ENCODE measurements at places on chromosomes 11 and 22.

- peak; percentile 97 for DNase-seq
Observed at GRCh38 chr11:66347425-66348276, at the start of gene B4GAT1. Gene B4GAT1, minus strand, starts transcription at chr11:66347629. Its CDS starts 84 bp downstream, at chr11:66347545.

- no peak for DNase-seq
Observed at GRCh38 chr11:120261321-120261720, 21.4 kb downstream of the POU2F3 start.

GRCh38 chr11:63870351-63871140, 31.6 kb downstream of the MARK2 start:
- no peak for DNase-seq

GRCh38 chr22:29663180-29663821, 56.5 kb upstream of the CABP7 start:
- DNase-seq: no peak

GRCh38 chr11:67629386-67630227, at the start of gene NUDT8:
Gene NUDT8, minus strand, starts transcription at chr11:67629937. Its CDS starts 26 bp downstream, at chr11:67629911.
- peak; percentile 74 for DNase-seq

DNA sequence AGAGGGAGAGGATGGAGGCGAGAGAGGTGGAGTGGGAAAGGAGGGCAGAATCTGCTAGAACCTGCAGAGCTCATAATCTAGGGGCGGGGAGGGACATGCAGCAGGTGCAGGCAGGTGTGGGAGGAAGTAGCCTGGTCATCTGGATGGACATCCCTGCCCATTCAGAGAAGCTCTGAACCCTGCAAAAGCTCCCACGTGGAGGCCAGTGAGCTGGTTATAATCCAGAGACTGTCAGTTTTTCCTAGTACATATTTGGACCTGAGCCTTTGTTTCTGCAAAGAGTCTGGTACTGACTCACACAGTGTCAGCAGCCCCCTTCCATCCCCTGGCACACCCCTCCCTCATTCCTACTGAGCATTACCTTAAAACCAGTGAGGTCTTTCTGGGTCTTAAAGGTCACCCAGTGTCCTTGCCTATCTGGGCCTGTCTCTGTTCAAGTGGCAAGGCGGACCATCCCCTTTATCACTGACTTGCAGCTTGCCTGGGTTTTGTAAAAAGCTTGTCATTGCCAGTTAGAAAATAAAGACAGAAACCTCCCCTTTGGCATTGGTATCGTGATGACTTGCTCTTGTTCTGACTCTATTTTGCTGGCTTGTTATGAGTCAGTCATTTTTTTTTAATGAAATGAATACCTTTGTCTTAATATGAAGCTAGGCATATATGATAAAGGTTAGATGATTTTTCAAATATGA, 26.1 kb downstream of the PTPRJ start:
- peak; percentile 85 for DNase-seq

DNA sequence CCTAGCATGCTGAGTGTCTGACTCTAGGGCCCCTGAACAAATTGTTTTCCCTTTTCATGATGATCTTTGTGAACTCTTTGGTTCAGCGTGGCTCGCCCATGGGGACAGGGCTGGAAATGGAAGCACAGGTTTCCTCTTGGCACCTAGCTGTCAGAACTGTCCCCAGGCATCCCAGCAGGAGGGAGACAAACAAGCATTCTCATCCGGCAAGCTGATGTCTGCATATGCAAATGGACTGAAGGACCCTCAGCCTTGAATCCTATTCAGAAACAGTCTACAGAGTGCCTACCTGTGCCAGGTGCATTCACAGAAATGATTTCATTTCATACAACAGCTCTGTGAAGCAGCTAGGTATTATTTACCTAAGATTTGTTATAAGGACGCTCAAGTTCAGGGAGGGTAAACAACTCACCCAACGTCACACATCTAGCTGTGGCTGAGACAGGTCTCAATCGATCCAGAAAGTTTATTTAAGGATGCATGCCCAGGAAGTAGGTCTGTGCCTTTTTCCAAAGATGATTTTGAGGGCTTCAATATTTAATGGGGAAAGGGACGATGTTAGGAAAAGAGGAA, 176.4 kb downstream of the KIRREL3 start:
- no peak for DNase-seq

DNA sequence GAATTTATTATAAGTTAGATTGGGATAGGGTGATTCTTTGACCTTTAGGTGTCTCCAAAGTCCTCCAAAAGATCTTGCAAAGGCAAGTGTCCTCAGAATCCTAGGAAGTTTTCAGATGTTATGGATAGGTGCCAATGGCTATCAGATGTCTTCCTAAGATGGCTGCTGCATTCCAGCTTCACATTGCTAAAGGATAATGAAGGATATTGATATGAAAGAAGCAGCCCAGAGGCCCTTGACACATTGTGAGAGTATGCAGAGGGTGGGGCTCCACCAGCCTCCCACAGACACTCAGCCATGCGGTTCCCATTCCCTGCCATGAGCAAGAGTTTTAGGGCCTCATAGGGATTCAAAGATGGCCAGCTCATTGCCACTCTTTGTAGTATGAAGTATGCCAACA, 22.3 kb upstream of the GLYATL2 start:
- DNase-seq: peak; percentile 4

- no peak for DNase-seq
Observed at GRCh38 chr11:102577182-102577581, 46.6 kb upstream of the MMP7 start.

DNA sequence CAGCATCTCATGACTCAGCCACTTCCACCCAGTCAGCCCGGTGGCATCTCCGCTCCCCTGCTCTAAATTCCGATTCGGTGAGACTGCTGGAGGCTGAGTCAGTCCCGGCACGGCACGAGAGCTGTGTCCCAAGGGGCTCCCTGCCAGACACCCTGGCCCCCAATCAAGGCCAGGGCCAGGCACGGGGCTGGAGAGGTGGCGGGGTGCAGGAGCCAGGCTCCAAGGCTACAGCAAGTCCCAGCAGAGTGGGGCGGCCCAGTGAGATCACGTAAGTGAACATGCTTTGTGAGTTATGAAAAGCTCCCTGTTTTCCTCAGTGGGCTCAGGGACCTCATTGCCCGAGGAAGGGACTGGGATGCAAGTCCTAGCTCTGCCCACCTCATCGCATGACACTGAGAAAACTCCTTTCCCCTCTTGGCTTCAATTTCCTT, 3.0 kb downstream of the C11orf68 start:
- peak; percentile 97 for DNase-seq

DNA sequence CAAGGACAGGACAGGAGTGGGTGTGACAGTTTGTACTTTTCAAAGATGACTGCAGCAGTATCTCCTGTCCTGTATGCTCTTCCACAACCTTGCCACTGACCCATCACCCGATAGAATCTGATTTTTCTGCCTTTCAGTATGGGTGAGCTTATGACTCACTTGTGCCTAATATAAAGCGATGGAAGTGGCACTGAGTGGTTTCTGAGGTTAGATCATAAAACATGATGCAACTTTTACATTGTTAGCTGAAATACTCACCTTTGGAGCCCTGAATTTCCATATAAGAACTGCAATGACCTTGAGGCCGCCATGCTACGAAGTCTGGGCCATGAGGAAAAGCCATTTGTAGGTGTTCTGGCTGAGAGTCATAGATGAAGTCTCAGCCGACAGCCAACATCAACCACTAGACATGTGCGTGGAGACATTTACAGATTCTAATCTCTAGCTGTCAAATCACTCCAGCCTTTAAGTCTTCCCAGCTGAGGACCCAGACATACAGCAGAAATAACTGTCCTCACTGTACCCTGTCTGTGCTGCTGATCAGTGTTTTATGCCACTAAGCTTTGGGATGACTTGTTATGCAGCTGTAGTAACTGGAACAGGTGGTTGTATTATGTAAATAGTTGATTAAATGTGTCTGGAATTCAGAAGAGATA, 105.9 kb upstream of the ARHGAP20 start:
- peak; percentile 61 for DNase-seq

- peak; percentile 30 for DNase-seq
Observed at GRCh38 chr11:61279934-61280659, 15.0 kb downstream of the VWCE start.

GRCh38 chr11:68962527-68963250, 18.1 kb downstream of the MRGPRD start:
- DNase-seq: no peak

GRCh38 chr11:104968355-104968855, at the start of gene CASP4:
Gene CASP4, minus strand, starts transcription at chr11:104968574. Its CDS starts 49 bp downstream, at chr11:104968525.
- DNase-seq: peak; percentile 87

DNA sequence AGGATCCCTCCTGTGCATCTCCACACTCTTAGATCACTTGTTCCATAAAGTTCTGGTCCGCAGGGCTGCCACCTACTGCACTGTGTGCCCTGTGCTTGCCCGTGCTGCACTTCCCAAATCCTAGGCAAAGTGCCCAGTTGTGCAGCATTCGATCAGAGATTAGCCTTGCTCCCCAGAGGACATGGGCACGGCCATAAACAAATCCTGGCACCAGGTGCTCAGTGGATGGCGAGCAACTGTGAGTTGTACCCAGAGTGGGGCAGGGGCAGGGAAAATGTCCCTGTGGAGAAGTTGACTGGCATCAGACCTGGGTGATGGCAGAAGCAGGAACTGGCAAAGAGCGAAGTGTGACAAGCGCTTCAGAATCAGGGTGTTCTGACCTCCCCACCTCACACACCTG, 4.7 kb downstream of the FADS2 start:
- DNase-seq: no peak

- DNase-seq: no peak
Observed at GRCh38 chr11:70059971-70060370, 18.1 kb upstream of the ANO1 start.

DNA sequence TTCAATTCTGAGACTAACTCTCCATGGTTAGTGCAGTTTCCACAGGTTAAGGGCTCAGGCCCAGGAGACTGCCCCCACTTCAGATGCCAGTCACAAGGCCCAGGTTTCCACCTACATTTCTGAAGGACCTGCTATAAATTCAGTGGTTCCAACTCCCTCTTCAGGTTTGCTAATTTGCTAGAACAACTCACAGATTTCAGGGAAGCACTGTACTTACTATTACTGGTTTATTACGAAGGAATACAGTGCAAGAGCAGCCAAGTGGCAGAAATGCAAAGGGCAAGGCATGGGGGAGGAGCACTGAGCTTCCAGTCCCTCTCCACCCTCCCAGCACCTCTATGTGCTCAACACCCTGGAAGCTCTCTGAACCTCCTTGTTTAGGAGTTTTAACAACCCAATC, 39.3 kb upstream of the SPON1 start:
- DNase-seq: no peak

DNA sequence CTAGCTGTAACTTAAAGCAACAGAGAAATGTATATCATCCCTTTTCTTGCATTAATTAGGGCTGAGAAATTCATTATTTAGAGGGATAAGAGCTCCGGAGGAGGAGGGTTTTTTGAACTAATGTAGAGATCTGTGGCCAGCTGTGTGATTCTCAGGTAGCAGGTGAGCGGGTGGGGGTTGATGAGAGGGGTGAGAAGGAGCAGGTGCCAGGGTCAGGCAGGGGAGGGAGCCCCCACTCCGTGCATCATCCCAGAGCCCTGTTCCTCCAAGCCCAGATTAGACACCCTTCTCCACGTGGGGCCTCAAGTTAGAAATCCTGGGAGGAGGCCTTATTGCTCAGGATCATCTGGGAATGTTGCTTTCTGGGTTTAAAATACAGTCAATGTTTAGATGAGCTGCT, 24.9 kb downstream of the ZBTB16 start:
- no peak for DNase-seq

DNA sequence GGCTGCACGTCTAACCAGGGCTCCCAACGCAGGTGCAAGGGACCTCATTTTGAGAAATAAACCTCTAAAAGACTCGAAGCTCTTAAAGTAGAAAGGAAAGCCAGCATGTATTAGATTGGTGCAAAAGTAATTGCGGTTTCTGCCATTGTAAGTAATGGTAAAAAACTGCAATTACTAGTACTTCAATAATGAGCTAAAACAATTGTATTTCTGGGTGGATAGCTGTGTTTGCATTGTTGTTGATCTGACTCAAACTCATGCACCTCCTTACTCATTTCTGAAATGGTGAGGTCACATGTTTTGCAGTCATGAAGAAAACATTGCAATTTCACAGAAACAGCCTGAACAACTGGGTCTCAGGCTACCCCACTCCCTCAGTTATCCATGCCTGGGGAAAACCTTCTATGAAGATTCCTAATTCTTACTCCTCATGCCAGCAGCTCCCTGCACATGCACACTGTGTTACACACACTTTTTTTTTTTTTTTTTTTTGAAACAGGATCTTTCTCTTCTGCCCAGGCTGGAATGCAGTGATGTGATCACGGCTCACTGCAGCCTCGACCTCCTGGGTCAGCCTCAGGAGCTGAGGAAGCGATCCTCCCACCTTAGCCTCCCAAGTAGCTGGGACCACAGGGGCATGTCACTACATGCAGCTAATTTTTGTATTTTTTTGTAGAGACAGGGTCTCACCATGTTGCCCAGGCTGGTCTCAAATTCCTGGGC, 24.6 kb downstream of the VWCE start:
- peak; percentile 57 for DNase-seq

GRCh38 chr11:59765068-59765735, 10.0 kb downstream of the STX3 start:
- no peak for DNase-seq

- DNase-seq: peak; percentile 13
Observed at GRCh38 chr11:105298630-105299029, 159.1 kb upstream of the CARD18 start.

DNA sequence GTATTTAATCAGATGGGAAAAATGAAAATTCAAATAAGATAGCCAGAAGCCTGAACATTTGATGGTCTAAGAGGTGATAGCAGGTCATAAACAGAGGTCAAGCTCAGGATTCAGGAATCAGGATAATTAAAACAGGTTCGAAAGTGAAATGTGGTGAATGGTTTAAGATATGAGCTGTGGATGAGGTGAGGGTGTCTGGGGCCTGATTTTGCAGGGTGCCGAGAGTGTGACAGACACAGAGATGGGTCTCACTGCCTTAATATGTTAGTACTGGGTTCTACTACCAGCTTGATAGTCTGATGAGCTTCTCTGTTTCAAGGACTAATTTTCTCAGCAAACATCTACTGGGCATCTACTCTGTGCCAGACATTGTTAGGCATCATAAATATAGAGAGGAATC, 19.9 kb upstream of the EMSY start:
- DNase-seq: no peak

- DNase-seq: peak; percentile 77
Observed at GRCh38 chr11:36744375-36745168, 146.5 kb upstream of the RAG2 start.

DNA sequence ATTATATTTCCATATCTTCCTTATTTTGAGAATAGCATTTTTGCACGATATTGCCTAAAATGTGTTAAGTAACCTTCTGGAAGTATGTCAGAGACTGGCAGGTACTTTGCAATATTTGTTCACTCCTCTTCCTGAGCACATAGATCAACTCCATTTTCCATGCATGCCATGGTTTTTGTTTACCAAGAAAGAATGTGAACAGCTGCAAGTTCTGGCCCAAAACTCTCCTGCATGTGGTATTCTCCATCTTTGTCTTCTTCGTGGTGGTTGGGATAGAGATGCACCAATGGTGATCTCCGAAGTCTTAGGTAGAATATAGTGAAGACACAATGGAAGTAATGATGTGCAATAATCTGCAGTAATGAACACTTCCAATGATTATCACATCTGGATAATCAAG, 2241.0 kb upstream of the RAG2 start:
- DNase-seq: no peak
